Motor neuron (in vitro differentiated cells): ENCODE measurements at places on chromosomes 5 and 9.

DNA sequence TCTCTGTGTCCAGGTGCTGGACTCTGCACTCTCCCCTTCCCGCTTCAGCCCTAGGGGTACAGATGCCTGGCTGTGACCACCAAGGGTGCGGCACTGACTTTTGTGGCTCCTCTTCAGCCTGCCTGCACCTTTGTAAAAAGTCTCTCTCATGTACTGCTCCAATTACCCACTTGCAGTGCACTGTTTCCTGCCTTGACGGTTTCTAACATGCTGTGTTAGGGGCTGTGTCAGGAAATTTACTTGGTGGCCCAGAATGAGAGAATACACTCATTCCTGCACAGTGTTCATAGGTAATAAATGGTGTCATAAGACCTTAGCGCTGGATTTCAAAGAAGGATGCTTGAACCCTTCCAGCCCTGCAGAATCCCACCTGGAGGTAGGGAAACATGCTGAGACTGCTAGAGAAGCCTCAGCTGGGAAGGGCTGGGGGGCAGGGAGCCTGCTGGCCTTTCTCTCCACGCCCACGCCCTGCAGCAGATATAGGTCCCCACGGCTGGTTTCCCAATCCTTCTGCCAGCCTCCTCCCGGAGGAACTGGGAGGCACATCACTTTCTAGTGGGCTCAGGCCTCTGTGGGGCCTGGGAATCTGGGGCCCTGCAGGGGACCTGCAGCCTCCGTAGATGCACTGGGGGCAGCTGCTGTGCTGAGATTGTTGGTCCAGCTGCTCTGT, 17.6 kb upstream of the HRH2 start:
- ATAC-seq: no peak

DNA sequence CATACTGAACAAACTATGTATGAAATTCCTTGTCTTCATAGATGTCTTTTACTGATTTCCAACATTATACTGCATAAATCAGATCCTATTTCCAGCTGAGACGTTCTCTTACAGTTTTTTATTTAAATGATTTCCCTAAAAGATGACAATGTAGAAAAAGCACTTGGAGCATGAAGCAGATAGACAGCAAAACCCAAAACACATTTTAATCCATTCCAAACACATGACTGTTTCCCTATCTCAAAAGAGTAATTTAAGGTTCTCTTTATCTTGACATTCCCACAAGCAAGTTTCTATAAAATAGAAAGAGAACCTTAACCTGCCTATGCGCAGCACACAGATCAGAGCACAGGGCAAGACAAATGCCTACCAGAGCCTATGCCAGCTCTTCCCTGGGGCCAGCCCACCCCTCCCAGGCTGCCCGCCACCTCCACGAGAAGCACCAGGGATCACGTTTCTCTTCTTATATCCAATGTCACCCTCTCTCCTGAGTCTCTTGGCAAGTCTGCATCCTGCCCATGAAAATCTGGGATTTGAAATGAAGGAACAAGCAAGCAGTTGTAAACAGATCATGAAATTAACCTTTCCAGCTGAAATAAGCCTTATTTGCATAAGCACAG, 52.4 kb downstream of the RETREG1 start:
- ATAC-seq: no peak

GRCh38 chr5:20113931-20114330, 125.9 kb upstream of the CDH18 start:
- no peak for ATAC-seq

DNA sequence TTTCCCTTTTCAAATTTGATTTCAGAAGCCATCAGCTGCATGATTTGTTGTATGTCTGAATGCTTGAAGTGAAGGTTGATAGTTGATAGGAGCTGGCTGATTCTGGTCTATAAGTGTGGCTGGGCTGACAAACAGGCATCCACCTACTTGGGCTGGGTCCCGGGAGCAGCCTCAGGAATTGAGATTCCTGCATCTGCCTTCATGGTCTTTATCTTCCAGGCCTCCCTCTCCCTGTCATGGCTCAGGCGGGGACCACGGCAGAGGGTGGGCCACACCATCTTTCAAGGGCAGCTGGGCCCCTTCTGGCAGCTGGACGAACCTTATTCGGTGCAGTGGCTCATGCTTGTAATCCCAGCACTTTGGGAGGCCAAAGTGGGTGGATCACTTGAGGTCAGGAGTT, 55.9 kb downstream of the ROPN1L start:
- ATAC-seq: no peak
